ENCODE measurements at places on chromosomes 11 and 22.

DNA sequence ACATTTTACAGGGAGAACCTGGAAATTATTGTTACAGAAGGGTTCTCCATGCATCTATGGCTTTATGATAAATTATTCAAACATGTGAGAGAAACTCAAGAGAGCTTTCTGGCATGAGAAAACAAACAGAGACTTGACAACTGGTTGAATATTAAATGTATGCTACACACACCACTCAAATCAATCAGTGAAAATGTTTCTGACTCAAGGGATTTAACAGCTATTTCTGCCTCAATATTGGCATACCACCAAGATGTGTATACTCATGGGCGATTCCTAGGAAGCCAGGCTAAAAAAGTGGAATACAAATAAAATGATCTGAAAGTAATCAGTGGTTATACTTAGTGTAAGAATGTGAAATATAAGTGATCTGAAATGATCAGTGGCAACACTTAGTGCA, 15.8 kb upstream of the OR51T1 start:
- no peak for DNase-seq

GRCh38 chr11:46827995-46828394, 18.1 kb downstream of the CKAP5 start:
- no peak for DNase-seq

GRCh38 chr11:130947481-130947880, 31.2 kb upstream of the SNX19 start:
- no peak for DNase-seq

DNA sequence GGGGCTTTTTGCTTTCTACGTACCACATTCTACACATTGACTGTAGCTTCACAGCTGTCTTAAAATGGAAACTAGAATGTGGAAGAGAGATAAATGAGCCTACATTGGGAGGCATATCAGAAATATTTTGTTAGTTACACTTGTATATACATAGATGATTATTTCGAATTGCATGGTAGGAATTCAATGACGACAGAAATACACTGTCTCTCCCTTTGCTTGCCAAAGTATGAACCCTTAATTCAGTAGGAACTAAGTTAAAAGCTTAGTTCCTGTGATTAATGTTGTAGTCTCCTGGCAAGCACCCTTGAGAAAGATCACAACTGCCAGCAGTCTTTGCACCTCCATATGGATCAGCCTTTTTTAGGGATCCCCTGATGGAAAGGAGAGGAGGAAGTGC, 10.1 kb downstream of the C11orf87 start:
- DNase-seq: no peak

DNA sequence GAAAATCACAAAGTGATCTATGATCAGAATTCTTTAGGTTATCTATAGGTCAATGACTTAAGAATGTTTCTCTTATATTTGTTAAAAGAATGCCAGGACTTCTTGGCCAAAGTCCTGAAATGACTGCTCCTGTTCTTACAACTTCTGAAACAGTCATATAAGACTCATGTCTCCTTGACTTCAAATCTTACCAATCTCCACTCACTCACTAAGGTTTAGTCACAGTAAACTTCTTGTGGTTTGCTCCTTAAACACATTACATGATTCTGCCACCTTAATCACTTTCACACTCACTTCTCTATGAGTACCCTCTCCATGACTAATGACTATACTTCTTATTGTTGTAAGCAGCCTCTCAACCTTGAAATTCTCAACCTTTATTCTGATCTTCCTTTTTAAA, 648.7 kb upstream of the CCDC179 start:
- no peak for DNase-seq

GRCh38 chr11:62535802-62536201, 10.8 kb downstream of the AHNAK start:
- DNase-seq: no peak

GRCh38 chr22:27089264-27089663, 431.9 kb downstream of the MIAT start:
- DNase-seq: no peak

DNA sequence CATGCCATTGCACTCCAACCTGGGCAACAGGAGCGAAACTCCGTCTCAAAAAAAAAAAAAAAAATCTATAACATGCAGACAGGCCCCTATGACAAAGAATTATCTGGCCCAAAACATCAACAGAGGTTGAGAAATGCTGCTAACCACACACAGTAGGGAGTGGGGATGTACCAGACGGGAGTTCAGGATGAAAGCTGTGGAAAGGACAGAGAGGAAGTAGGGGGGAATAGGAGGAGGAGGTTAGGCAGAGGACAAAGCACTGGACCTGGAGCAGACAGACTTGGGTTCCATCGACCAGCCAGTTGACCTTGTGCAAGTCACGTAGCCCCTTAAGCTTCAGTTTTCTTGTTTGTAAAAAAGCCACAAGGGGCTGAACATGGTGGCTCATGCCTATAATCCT, 12.5 kb downstream of the LRP4 start:
- DNase-seq: no peak

DNA sequence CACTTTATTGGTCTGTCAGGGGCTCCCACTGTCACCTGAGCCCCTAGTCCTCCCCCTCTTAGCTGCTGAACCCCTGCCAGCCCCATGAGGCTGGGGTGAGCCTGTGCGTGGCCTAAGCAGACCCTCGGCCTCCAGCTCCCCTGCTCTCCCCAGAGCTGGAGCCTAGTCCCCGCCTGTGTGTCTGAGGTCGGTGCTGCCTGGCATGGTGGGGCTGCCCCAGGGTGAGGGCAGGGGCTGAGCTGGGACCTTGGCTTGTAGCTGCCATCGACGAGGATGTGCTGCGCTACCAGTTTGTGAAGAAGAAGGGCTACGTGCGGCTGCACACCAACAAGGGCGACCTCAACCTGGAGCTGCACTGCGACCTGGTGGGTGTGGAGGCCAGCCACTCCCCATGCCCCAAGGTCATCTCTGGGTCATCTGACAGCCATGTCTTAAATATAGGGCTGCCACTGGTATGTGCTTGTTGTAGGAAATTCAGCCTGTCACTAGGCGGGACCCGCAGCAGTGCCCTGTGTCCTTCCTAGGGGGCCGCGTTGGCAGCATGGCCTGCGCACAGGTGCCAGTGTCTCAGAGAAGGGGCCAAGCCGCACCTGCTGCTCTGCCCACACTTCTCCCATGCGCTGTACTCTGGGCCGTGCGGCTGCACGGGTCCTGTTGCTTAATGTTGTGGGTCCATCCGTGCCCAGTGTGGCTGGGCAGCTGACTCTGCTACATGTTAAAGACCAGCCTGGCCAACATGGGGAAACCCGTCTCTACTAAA, 21.0 kb downstream of the PPIL2 start:
- no peak for DNase-seq

- DNase-seq: no peak
These were observed 541 bp downstream of the MICAL2 start for GRCh38 chr11:12110714-12111548.

- no peak for DNase-seq
These were observed 22.0 kb downstream of the PIH1D2 start for GRCh38 chr11:112051768-112052167.

DNA sequence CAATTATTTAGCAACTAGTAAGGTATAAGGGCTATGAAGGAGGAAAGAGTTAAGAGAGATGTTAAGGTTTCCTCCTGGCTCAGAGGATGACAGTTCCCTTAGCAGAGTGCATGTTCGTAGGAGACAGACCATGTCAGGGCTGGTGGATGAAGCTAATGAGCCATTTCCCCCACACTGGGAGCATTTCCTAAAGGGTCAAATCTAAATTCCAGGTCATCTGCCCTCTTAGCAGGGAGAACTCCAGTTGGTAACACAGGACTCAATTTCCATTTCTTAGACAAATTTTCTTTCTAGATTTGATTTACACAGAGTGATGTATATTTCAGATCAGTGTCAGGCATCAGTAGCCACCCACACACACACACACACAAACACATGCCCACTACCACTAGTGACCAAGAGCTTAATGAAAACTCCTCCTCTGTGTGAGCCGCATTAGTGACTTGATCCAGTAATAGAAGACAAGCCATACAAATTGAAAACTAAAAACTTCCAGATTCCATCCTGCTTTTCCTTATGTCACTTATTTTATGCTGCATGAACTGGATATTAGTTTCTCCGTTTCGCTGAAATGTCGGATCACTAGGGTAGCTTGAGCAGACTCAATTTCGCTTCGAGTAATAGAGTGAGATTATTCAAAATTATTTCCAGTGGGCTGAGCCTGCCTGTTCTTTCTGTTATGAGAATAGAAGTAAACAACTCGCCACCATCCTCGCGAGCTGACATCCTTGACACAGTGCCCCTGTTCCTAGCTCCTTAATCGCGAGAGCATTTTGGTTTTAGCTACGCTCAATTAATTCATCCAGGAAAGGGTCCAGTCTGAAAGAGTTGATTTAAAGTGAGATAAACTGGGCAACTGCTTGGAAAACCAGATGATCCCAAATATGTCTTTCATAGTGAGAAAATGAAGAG, 582.6 kb downstream of the SOX6 start:
- DNase-seq: no peak

DNA sequence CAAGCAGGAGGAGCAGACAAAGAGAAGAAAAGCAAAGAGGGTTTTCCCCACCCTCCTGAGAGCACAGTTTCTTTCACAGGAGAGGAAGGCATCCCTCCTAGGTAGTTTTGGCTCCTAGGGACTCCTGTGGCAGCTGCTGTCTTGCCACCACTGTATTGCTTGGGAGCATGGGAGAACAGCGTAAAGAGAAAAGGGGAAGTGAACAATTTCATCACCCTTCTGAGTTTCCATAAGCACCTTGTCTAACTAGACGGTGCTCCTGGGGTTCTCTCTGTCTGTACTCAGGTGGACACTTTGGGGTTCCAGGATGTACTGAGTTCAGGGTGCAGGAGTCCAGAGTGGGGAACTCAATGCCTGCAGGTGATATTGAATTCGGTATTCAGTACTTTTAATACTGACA, 1430.5 kb downstream of the TBC1D22A start:
- DNase-seq: peak; percentile 21

DNA sequence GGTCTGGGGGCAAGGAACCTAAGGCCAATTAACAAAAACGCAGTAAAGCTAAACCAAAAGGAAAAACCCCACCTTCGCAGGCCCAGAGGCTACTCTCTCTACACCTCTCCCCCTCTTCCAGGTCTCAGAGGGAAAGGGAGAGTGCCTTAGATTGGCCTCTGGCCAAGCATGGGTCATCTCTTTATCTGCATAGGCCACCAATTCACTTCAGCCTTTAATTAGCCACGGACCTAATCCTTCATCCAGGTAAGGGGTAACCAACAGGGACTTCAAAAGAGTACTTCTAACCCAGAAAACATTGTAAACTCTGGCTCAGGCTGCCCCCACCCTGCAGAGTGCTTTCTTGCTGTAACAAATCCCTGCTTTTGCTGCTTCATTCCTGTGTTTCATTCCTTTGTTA, 9.4 kb downstream of the VSTM5 start:
- DNase-seq: no peak

- DNase-seq: no peak
These were observed 127.2 kb downstream of the ST3GAL4 start for GRCh38 chr11:126482586-126483108.

- DNase-seq: peak; percentile 63
These were observed at the start of gene MFNG for GRCh38 chr22:37486224-37486845. MFNG (minus strand) TSS chr22:37486384; CDS start chr22:37486177, 207 bp downstream.

- no peak for DNase-seq
These were observed 22.2 kb upstream of the FGF19 start for GRCh38 chr11:69726019-69726418.

DNA sequence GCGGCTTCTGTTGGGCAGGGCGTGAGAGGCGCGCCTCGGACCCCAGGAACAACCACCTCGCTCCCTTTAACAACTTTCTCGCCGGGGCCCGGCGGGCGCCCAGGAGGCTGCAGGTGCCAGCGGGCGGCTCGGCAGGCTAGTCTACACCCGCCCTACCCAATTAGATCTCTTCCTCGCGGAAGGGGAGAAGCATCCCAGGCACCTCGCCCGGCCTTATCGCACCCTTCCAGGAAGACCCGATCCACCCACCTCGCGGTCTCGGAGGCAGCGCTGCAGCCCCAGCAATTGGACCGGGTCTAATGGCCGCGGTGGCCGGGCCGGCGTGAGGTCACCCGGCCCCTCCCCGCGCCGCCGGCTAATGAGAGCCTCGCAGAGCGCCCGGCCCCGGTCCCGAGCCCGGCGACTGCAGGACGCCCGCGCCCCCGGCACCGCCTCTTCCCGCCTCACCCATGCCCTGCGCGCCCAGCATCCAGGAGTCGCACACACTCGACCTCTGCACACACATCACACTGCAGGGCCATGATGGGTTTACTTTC, at the start of gene PLAAT3:
Gene PLAAT3 (minus strand): TSS at position 298 of the 536 bp plus-strand sequence. CDS start 419 bp downstream, outside the sequence.
- peak; percentile 93 for DNase-seq

DNA sequence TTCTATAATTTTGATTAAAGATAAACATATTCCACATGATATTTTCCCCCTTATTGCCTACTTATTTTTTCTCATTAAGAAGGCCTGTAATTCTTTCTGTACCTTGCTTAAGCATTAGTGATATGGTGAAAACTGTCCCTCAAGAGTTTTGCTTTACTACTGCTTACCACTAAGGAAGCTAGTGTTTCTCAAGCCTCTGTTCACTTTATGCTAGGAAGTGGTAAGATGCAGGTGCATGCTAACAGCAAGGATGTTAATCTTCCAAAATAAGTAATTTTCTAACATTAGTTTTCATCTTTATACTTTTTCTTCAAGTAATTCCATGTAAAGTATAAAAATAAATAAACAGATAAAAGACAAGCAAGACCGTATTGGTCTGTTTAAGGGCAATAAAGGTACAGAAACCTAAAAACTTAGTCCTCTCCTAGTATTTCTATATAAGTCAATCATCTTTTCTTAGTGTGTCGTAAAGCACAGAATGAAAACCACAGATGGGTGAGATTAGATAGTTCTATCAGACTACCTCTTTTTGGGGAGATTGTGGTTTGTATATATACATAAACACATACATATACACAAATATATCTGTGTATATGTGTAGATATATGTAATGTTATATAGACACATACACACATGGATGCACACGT, 731.0 kb upstream of the CNTN5 start:
- no peak for DNase-seq

- DNase-seq: no peak
These were observed 17.5 kb downstream of the FGF3 start for GRCh38 chr11:69801513-69802335.

GRCh38 chr11:63179432-63180041, 35.5 kb upstream of the SLC22A24 start:
- no peak for DNase-seq

DNA sequence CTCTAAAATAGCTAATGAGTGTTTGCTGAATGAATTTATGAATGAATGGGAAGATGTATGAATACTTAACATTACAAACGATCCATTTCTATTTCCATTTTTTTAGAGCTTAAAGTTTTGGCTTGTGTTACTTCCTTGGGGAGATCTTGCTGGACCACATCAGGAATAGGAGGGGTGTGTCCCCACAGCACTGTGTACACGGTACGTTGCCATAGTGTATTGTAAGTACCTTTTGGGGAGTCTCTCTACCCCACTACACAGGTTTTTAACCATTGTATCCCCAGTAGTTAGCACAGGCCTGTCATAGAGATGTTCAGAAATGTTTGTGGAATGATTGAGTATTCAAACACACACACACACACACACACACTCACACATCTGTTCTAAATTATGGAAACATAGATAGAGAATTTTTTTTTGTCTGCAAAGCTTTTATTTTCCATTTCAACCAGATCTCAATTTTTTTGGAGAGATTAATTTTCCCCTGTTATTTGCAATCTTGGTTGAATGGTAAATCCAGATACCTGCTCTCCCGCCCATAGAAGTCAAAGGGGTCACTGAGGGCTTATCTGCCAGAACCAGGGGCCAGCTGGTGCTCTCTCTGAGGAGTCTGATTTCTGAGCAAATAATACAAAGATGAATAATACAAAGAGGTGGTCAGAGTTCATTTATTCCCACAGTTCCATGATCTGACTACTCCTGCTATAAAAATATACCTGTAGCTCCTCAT, 471.0 kb downstream of the INSC start:
- no peak for DNase-seq

Measured in lower leg skin (tissue), 4 donors.